ENCODE measurements at places on chromosomes 5 and 9.

- peak; percentile 47 for DNase-seq
Observed at GRCh38 chr5:56827049-56827448, 11.7 kb downstream of the MAP3K1 start.

DNA sequence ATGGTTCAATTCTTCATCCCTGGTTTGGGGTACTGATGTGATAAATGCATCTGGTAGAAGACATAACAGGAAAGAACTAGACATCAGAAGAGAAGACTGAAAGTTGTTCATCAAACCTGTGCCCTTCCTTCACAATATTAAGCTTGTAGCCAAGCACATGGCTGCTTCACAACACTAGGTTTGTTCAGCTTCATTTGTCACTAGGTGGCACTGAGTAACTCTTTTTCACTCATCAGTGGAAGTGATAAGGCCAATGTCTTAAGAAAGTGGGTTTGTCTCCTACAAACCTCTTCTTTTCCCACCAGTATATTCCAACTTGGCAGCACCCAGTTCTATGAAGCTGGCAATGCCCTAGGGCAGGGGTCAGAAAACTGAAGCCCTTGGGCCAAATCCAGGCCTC is 26.9 kb downstream of the ZNF484 start:
- no peak for DNase-seq

DNA sequence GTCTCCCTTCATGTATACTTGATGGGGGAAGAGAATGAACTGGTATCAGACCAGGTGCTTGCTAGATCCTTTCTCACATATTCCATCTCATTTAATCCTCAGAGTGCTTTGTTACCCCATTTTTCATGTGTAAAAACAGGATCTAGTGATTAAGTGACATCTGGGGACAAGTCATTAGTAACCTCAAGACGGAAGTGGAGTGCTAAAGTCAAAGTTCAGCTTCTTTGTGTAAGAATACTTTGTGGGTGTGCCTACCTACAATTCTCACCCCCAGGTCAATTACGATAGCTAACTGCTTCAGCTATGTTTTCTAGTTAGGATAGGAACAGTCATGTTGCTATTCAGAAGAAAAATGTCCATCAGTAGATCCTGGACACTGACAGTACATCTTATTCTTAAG is 3.1 kb upstream of the FAM120AOS start:
- DNase-seq: no peak

- no peak for DNase-seq
Observed at GRCh38 chr9:13804532-13804931, 509.4 kb downstream of the NFIB start.

DNA sequence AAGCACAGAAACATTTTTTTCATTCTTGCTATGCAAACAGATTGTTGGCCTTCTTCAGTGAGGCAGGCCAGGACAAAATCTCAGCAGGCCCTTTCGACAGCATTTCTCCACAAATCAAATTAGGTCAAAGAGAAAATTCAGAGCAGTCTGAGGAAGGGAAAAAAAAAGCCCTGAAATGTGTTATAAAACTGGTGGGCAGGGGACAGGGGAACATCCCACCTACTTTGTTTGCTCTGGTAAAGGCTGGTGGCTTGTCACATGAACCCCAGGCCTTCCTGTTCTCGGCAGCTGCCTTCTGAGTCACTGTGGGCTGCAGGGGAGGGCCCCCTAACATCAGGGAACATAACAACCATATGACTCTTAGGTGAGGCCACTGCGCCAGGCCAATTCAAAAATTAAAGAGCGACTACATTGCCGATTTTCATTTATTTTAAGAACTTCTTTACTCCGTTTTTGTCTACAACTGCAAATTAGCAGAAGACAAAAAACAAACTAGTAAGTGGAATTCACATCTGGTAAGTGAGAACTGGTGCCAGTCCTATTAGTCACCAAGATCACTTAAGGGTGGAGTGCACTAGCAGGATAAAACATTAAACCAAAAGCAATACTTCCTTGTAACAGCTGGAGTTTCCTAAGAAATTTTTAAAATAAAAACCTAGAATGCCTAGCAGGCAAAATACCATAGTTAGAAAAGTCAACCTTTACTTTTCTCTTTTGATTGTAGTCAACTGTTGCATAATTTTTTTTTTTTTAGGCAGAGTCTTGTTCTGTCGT is 46.2 kb upstream of the DENND4C start:
- no peak for DNase-seq

DNA sequence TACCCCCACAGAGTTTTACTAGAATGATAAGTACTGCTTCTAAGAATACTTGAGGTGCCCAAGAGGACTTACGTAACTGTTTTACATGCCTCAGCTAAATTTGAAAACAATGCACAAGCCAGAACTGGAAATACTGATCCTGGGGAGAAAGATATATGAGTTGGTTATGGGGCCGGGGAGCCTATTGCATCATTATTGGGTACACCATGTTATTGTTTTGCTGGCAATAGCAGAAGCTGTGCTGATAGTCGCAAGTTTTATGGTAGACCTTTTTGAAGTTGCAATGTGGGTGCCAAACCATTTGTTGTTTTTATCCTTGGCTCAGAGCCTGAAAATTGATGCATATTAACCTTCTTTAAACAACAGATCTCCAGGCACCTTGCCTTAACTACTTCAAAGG is 108.4 kb upstream of the DHFR start:
- no peak for DNase-seq

- no peak for DNase-seq
Observed at GRCh38 chr5:156391139-156391538, 64.2 kb downstream of the SGCD start.

Measured in neural progenitor cell (in vitro differentiated cells).